AG04450 (cell line): ENCODE measurements at places on chromosomes 11 and 22. TPM values are rescaled to one million over a fixed set of nuclear protein-coding genes. Genes with fewer than 3 reads are reported as not detected.

DNA sequence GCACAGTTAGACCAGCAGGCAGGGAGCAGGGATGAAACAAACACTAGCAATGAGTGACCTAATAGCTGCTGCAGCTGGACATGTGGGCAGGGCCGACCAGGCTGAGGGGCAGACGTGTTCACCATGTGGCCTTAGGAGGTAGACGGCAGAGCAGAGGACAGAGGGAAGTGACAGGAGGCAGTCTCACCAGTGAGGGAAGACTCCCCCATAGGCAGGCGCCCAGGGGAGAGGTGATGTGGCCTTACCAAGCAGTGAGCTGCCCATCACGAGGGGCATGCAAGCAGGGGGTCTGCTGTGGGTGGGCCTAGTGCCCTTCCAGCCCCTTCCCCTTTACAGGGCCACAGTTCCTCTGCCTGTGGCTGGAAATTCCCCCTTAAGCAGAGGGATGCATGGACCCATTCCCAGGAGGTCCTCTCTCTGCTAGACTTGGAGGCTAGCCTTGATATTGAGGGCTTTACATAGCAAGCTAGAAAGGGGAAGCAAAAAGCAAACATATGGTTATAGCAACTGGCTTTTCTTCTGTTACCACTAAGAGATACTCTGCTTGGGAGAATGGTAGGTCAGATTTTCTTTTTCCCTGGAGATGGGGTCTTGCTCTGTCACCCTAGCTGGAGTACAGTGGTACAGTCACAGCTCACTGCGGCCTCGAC, 67.6 kb downstream of the MPPED1 start:
- DNase-seq, result no peak

DNA sequence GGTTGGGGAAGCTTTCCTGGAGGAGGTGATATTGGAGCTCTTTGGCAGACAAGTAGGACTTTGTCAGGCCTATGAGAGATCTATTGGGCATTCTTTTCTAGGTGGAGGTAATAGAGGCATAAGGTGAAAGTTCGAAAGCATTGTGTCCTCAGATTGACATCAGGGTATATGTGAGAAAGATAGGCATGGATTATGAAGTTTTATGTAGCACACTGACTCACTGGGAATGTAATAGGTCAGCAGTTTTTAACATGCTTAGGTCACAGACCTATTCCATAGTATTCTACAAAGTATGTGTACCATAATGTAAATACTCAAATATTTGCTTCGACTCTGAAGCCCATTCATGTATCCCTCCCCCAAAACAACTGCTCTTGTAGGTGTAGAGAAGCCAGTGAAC, 11.8 kb downstream of the HIKESHI start:
- no peak for DNase-seq

DNA sequence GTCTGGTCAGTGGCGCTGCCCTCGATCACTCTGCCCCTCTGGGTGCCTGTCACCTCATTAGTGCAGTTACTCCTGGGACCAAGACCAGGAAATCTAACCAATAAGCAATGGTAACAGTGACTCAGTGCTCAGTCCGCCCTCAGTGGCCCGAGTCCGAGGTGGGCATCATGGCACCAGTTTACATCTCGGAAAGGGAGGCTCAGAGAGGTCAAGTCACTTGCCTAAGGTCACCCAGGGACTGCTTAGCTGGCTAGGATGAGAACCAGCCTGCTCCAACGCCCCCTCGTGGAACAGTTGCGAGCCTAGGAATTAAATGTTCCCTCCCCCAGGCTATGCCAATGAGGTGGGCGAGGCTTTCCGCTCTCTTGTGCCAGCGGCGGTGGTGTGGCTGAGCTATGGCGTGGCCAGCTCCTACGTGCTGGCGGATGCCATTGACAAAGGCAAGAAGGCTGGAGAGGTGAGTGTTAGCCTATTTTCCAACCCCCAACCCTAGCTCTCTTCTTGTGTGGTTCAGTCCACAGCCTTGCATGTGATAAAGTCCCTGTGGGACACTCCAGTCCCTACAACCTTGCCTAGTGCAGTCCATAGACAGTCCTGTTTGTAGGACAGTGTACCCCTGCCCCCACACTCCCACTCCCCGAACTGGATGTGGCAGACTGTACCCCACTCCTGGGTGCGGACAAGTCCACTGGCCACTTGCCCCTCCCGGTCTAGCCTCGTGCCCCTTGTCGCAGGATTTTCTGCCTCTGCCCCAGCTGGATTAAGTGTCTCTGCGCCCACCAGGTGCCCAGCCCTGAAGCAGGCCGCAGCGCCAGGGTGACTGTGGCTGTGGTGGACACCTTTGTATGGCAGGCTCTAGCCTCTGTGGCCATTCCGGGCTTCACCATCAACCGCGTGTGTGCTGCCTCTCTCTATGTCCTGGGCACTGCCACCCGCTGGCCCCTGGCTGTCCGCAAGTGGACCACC, 1.1 kb downstream of the MTFP1 start:
- DNase-seq, result no peak

- no peak for DNase-seq
Observed at GRCh38 chr11:73359930-73360742, 16.1 kb upstream of the RELT start.

DNA sequence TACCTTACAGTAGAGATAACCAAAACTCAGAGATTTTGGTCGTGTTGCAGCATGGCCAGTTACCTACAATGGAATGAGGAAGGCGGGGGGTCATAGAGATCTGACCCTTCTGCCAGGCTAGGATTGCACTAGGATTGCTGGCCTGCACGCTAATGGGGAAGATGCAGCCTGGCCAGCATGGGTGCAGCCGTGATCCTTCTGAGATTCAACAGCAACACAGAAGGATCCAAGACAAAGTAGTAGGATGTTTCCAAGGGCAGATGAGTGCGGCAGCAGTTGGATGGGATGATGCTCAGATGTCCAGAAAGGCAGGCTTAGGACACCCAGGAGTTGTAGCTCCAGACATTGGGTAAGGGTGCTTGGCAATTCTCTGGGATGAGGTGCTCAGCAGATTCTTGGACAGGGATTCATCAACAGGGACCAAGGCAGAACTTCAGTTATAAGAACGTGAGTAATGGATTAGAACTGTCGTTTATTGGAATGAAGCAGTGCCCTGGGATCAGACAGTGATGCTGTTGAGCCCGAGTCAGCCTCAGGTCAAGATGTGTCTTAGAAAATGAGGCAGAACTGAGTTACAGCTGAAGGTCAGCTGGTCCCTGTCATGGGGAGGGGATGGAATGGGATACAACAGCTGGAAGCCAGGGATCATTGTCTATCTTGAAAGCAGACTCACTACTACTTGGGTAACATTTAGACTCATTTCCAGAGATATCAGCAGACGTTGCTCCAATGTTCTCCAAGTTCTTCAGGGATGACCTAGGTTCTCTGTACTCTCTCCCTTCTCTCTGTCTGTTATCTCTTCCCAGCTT, 71.0 kb downstream of the PARVA start:
- DNase-seq, result no peak

DNA sequence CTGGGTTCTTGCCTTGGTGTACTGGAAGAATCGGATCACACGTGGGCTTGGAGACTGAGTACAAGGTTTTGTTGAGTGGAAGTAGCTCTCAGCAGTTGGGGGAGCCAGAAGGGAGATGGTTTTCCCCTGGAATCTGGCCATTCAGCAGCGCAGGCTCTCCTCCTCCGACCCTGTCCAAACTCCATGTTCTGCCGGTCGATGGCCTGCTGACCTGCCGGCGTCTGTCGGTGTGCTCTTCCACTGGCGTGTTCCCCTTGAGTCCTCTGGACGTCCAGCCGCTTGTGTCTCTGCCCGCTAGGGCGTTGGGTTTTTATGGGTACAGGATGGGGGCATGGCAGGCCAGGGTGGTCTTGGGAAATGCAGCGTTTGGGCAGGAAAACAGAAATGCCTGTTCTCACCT, 38.5 kb upstream of the SLN start:
- no peak for DNase-seq

DNA sequence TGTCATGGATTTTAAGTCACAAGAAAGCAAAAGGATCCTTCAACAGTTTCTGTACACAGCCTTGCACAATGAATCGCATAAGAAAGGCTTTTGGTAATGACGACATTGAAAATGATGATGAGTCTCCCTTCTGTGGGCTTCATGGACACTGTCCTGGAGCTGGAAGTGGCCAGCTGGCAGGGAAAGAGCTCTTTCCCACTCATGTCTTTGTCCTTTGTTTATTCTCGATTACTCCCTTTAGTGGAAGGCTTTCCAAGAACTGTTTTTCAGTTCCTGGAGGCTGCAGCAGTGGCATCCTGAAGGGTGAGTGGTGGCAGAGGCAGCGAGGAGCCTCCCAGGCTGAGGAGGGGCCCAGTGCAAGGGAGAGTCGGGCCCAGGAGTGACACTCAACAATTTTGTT, 505.2 kb downstream of the NTM start:
- no peak for DNase-seq

ZNF280A gene
- not detected in 2 replicates for polyA plus RNA-seq

SCGB2A2 gene
- polyA plus RNA-seq, result not detected in 2 replicates

FAM111B gene
- 1.6 and 2.7 TPM in 2 replicates for polyA plus RNA-seq

TRIM51 gene
- polyA plus RNA-seq, result not detected in 2 replicates

IL18 gene
- 0.12 and 0.46 TPM in 2 replicates for polyA plus RNA-seq

SYT7 gene
- 0.45 and 0.60 TPM in 2 replicates for polyA plus RNA-seq

TANGO2 gene
- 21.3 and 27.5 TPM in 2 replicates for polyA plus RNA-seq

KRTAP5-8 gene
- 0.06 TPM in 1 of 2 replicates, not detected in the other for polyA plus RNA-seq

RTN4R gene
- polyA plus RNA-seq, result 0.16 and 0.38 TPM in 2 replicates

NAALAD2 gene
- polyA plus RNA-seq, result 0.64 and 0.71 TPM in 2 replicates

NXPE2 gene
- polyA plus RNA-seq, result 0.04 TPM in 1 of 2 replicates, not detected in the other

RPS6KB2 gene
- polyA plus RNA-seq, result 36.0 and 37.7 TPM in 2 replicates
